ENCODE measurements at places on chromosomes 1 and 21. TPM values are rescaled to one million over a fixed set of nuclear protein-coding genes. Genes with fewer than 3 reads are reported as not detected.

KRTAP19-4 gene
- not detected for polyA plus RNA-seq

DNA sequence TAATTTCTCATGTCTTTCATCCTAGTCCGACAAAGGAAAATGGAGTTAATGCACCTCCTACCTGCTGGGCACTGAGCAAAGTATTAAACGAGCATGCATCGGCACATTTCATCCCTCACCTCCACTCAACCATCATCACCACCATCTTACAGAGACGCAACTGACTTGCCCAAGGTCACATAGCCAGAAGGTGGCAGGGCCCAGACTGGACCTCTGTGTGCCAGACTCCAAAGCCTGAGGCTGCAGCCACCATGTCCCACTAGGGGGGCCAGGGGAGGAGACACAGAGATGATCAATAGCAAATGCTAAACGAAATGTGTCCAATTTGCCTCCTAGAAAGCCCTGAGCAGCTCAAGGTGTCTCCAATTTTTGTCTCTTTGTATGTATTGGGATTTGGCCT, 163.7 kb upstream of the EDN2 start:
- DNase-seq: no peak

- no peak for DNase-seq
Measured at GRCh38 chr1:156676114-156676819, 940 bp downstream of the NES start.

- no peak for DNase-seq
Measured at GRCh38 chr1:20896826-20897225, 109.7 kb upstream of the HP1BP3 start.

GRCh38 chr1:75582725-75583261, 28.1 kb downstream of the SLC44A5 start:
- no peak for DNase-seq

IL12RB2 gene
- polyA plus RNA-seq: 0.73 TPM

DNA sequence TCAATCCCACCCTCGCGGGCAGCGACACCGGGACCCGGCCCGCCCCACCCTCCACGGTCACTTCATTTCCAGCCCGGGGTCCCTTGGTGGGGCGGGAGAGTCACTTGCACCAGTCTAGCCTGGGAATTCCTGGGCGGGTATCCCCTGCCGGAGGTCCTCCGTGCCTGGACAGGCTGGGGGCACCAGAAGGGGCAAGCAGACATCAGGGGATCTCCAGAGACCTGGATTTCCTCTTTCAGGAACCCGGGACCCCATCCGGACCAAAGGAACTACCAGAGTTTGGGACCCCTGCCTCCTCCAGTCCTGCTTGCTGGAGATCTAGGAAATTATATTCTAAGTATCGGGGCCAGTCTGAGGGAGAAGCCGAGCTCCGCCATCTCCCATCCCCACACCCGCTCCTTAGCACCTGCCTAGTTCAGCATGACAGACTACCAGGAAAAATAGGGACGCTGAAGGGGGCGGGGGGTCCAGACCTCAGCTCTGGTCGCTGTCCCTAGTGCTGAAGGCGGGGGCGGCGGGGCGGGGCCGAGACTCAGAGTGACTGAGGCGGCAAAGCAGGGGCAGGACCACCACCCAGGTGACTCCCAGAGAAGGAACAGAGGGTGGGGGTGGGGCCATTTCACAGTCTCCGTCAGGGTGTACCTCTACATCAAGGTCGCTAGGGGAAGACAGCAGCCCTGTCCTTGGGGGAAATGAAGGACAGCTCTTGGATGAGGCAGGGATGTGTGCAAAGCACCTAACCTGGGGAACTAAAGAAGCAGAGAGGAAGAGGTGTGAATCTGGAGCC, 832 bp downstream of the HCN3 start:
- peak; percentile 30 for DNase-seq

FBXO2 gene
- 1.5 TPM for polyA plus RNA-seq

- DNase-seq: no peak
Measured at GRCh38 chr1:6434186-6434585, 9.6 kb downstream of the ESPN start.

DNA sequence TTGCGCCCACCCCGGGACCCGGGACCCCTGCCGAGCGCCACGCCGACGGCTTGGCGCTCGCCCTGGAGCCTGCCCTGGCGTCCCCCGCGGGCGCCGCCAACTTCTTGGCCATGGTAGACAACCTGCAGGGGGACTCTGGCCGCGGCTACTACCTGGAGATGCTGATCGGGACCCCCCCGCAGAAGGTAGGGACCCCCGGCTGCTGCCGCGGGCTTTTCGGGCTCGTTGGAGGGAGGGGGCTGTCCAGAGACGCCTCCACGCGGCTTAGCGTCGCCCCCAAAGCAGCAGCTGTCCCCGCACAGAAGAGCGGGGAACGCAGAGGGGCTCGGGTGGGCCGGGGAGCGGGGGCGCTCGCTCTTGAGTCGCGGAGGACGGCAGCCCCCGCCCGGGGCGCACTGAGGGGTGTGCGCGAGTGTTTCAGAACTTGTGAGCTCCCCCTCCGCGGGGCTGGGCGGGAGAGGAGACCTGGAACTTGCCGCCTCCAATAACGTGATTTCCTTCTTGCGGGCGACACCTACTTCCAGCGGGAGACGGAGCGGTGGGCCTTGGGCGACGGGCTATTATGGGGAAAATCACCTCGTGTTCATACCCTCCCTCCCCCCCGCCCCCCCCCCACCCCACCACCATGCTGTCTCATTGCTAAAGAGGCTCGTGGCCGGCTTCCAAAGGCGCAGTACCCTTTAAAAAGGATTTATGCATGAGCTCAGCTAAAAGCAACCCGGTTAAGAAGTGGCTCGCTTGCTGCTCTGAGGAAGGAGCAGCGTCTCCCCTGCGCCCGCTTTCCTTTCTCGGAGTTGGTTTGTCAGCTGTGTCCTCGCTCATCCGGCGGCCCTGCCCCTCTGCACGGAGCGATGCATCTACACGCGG, 664 bp downstream of the BACE2 start:
- DNase-seq: peak; percentile 50

- DNase-seq: no peak
Measured at GRCh38 chr1:196466166-196466565, 142.1 kb downstream of the KCNT2 start.

DNA sequence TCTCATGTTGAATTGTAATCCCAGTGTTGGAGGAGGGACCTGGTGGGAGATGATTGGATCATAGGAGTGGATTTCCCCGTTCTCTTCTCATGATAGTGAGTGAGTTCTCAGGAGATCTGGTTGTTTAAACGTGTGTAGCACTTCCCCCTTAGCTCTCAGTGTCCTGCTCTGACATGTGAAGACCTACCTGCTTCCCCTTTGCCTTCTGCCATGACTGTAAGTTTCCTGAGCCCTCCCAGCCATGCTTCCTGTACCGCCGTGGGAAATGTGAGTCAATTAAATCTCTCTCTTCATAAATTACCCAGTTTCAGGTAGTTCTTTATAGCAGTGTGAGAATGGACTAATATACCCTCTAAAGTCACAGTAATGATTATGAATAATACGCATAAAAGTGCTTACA, 248.4 kb upstream of the LRRC7 start:
- DNase-seq: no peak

DNA sequence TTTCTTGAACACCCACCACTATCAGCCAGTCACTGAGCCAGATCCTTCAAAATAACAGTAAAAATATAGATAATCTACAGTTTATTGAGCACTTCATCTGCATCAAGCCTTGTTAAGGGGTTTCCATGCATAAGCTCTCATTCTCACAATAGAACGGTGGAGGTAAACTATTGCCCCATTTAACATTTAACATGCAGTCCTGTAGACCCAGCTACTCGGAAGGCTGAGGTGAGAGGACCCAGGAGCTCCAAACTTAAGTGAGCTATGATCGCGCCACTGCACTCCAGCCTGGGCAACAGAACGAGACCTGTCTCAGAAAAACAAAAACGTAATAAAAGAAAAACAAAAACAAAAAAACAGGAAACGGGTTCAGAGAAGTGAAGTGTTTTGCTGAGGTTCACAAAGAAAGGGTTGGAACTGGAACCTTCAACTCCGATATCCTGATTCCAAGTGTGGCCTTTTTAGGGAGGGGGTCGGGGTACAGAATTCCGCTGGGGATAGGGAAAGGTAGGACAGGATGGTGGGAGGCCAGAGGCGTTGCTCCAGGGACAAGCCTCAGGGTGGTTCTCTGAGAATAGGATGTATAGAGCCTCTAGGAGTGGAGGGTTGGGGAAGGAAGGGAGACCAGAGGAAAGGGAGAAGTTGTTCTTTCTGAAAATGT, 11.6 kb upstream of the SESN2 start:
- no peak for DNase-seq

DNA sequence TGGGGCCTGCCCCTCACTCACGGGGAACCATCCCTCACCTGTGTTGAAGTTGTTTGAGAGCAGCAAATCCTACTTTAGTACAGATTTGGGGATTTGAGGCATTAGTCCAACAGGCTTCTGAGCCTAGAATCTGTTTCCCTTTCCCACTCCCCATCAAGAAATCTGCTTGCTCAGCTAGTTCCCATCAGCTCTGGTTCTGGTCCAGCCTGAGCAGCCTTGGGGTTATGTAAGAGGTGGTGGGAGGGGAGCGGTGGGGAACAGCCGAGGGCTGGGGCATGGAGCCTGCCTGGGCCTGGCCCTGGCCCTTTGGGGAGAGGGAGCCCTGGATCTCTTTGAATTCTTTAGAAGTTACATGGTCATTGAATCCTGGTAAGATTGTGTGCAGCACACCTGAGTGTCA, 4.1 kb downstream of the GSTM5 start:
- peak; percentile 25 for DNase-seq

- no peak for DNase-seq
Measured at GRCh38 chr1:172109359-172109758, 268.1 kb downstream of the DNM3 start.

DNA sequence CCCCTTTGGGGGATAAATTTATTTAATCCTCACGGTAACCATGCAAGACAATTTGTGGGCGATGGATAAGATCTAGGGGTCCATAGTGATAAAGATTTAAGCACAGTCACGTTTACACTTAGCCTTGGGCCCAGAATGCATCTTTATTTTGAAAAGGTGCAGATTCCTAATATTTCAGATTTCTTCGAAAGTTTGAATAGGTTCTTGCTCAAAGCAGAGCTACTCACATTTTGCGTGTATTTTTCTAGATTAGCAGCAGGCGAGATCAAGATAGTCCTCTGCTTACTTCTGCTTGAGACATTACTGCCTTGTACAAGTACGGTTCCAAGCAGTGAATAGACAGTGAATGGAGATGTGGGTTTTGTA, 647 bp downstream of the TSEN15 start:
- no peak for DNase-seq
